Cardiac fibroblast (primary cell): ENCODE measurements at places on chromosomes 13 and 19.

DNA sequence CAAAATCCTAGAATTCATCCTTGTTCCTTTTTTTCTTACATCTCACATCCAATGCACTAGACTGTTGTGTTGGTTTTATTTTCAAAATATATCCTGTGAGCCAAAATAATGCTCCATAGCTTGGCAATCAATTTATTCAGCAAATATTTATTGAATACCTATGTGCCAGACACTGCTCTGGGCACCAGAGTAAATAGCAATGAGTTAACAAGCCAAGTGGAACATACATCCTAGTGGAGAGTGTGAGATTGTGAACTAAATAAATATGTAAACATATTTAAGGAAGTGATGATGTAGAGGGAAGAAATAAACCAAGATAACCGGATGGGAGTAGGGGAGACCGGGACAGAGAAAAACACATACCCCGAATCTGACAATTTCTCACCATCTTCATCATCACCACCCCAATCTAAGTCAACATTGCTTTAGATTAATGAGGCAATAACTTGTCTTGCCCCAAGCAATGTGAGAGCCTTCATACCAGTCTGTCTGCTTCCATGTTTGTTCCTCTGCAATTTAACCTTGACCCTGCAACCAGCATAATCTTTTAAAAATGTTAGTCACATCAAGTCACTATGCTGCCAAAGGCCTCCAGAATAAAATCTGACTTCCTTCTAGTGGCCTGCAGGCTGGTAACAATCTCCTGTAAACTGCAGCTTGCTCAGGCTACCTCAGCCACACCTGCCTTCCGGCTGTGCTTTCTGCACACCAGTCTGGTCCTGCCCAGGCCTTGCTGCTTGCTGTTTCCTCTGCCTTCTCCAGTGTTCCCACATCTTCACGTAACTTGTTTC lies 199.2 kb downstream of the DLEU7 start:
- DNase-seq, result no peak

- DNase-seq, result peak; percentile 100
These were observed 20.2 kb upstream of the GATAD2A start for GRCh38 chr19:19385131-19385895.

DNA sequence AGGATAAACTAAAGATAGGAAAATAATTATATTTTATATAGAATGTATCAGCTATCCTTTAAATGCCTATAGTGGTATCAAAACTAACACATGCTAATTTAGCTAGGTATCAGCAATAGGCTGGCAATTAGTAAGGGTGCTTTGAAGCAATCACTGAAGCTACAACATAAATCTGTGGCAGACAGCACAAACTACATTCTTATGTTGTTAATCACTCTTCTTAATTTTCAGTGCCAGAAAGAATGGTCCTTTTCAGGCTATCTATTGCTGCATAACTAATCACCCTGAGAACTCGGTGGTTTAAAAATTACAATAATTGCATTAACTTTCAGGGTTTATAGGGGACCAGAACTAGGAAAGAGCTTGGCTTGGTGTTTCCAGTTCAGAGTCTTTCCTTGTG lies 963.1 kb downstream of the EFNB2 start:
- DNase-seq, result peak; percentile 5

DNA sequence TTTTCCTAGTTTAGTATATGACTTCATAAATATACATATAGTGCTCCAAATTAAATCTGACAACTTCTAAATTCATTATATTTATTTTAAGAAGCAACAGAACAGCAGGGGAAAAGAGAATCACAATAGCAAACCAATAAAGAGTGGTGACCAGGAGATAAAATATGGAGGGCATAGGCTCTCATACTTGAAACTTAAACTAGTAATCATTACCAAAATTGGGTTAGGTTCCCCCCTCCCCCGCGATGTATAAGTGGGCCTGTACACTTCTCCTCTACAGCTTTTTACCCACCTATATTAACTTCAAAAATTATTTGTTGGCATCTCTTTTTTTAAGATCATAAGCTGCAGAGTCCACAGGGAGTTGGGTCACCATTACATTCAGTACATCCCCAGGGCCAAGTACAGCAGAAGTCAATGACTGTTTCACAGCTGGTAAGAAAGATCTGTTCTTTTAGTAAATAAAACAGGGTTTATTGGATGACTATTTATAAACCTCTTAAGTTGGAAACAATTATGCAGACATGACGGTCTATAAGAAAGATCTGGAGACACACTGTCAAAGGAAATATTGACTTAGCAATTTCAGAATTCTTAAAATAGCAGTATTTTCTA lies 29.4 kb downstream of the KLF12 start:
- no peak for DNase-seq

- no peak for DNase-seq
These were observed 255.9 kb upstream of the SOX21 start for GRCh38 chr13:94968040-94968756.
